ENCODE measurements at places on chromosomes 6 and 20.

GRCh38 chr20:33105316-33105924 lies 26.0 kb downstream of the BPIFB4 start:
- DNase-seq: no peak

- no peak for DNase-seq
These were observed 180.5 kb downstream of the COL12A1 start for GRCh38 chr6:75025371-75025770.

GRCh38 chr6:87274660-87275274 lies 47.6 kb upstream of the SMIM8 start:
- DNase-seq: no peak

DNA sequence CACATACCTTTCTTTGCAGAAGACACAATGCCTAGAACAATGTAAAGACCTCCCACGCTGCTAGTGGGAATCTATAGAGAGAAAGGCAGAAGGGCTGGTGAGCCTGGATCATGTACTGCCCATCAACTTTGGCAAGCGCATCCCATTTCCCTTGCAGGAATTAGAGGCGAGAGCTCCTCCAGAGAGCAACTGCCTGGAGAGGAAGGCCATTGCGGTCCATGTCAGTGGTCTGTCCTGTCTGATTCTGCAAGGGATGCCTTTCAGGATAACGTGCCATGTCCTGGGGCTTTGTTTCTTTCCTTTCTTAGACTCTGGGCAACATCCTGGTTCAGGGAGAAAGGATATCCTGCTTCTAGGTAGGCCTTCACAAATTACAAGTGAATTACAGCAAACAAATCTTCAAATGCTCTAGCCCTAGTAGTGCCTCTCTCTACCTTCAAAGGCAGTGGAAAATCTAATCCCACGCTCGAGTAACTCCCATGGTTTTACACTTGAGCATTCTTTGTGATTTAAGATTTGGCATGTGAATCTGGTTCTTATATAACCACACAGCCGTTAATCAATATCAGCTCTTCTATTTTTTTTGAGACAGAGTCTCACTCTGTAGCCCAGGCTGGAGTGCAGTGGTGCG lies 38.5 kb downstream of the GCNT2 start:
- no peak for DNase-seq

GRCh38 chr6:127515794-127516661 lies 3.1 kb downstream of the MTCL3 start:
- DNase-seq: peak; percentile 29

- no peak for DNase-seq
These were observed 518.6 kb downstream of the PKHD1 start for GRCh38 chr6:51568771-51569170.

- no peak for DNase-seq
These were observed 89.2 kb downstream of the THBS2 start for GRCh38 chr6:169164451-169164850.

GRCh38 chr20:36544134-36545018 lies 3.1 kb downstream of the MYL9 start:
- no peak for DNase-seq

- no peak for DNase-seq
These were observed 259.2 kb downstream of the DLL1 start for GRCh38 chr6:170031684-170032121.

GRCh38 chr20:9348747-9349146 lies 165.6 kb upstream of the LAMP5 start:
- DNase-seq: no peak

- DNase-seq: no peak
These were observed 363.8 kb upstream of the PTCHD4 start for GRCh38 chr6:48474830-48475229.

GRCh38 chr20:51597389-51598231 lies 55.1 kb upstream of the NFATC2 start:
- DNase-seq: no peak

- DNase-seq: no peak
These were observed 303.6 kb upstream of the POU3F2 start for GRCh38 chr6:98530732-98531131.

- no peak for DNase-seq
These were observed 113.1 kb downstream of the C6orf58 start for GRCh38 chr6:127690092-127690491.

- DNase-seq: no peak
These were observed 129.3 kb downstream of the AFG1L start for GRCh38 chr6:108423982-108424705.

GRCh38 chr6:14635934-14636591 lies 518.5 kb downstream of the CD83 start:
- no peak for DNase-seq

DNA sequence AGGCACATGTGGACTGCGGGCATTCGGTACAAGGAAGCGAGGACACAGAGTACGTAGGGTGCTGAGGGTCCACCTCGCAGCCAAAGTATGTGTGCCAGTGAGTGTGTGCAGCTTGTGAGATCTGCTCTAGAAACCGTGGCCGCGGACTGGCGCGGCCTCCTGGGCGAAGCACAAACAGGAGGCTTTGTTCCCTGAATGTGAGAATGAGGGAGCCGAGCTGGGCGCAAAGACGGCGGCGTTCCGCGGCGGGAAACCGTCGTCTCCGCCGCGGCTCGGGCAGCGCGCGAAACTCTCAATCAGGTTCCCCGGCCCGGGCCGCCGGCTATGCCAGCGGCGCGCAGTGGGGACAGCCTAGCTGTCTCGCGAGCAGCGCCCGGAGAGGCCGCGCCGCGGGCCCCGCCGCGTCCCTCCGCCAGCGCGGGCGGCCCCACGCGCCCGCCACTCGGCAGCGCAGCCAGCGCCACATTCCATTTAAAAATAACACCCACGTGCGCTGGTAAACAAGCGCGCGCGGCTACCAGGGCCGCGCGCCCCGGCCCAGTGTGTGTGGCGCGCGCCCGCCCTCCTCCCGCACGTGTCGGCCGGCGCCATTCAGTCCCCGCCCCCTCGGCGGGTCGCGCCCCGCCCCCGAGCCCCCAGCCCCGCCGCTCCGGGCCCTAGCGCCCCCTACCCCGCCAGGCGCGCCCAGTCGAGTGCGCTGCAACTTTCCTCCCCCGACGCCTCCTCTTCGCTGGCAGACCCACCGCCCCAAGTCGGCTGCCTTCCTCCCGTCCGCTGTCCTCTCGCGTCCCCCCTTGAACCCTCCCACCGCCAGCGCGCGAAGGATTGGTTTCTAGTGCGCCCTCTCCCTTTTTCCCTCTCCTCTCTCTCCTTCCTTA lies 3.0 kb upstream of the FOXO3 start:
- peak; percentile 67 for DNase-seq

DNA sequence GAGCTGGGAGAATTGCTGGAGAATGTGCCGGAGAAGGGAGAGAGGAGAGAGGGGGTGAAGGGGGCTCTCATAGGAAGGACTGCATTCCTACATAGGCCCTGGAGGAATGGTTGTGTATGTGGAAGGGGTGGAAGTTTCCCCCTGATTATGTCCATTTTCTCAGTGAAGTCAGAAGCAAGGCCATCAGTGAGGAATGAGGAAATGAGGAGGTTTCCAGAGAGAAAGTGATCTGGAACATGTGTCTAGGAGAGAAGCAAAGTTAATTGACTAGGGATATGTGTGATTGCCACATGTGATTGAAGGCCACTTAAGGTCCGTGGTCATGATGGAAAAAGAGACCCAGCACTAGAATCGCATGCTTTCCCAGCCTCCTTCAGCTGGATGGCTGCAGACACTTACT lies 42.3 kb downstream of the TBPL1 start:
- no peak for DNase-seq

- DNase-seq: no peak
These were observed 96.6 kb upstream of the PLEKHG1 start for GRCh38 chr6:150503041-150503440.

GRCh38 chr20:43955062-43955749 lies 40.6 kb downstream of the TOX2 start:
- peak; percentile 48 for DNase-seq

GRCh38 chr6:112183271-112183671 lies 71.1 kb downstream of the LAMA4 start:
- no peak for DNase-seq

GRCh38 chr20:49566401-49567364 lies 1.3 kb downstream of the PTGIS start:
- no peak for DNase-seq

- DNase-seq: no peak
These were observed 6.3 kb downstream of the SOD2 start for GRCh38 chr6:159686703-159687102.
